Stimulated activated CD8-positive, alpha-beta memory T cell treated with anti-CD3 and anti-CD28 coated beads, Interleukin-12 subunit alpha, Interleukin-12 subunit beta, amount 100 ng/mL, for 4 hours (primary cell): ENCODE measurements at places on chromosomes 6 and 20.

DNA sequence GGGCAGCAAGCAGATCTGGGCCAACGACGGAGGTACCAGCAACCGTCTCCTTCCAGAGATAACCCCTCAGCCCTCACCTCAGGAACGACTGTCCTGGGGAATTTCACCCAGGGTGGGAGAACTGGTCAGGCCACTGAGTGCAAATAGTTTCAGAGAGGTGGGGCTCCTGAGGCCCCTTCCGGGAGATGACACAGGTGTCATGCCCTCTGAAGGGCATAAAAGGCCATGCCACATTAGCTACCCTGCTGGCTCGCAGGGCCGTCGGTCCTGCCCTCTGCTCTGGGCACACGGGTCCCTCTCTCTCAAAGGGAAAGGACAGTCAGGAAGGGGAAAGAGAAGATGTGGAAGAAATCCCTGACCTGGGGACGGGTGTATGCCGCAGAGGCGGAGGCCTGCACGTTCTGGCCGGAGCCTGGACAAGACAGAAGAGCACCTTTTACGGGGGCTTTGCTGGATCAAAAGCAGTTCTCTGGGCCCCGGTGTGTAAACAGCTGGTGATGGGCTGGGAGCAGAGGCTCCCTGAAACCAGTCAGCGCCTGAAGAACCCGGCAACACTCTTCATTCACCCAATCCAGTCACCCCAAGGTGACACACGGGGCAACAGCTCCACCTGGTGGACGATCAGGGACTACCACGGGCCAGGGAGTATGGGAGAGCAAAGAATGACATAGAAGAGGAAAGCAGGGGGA, 6.4 kb upstream of the TAF8 start:
- DNase-seq, result peak; percentile 69

DNA sequence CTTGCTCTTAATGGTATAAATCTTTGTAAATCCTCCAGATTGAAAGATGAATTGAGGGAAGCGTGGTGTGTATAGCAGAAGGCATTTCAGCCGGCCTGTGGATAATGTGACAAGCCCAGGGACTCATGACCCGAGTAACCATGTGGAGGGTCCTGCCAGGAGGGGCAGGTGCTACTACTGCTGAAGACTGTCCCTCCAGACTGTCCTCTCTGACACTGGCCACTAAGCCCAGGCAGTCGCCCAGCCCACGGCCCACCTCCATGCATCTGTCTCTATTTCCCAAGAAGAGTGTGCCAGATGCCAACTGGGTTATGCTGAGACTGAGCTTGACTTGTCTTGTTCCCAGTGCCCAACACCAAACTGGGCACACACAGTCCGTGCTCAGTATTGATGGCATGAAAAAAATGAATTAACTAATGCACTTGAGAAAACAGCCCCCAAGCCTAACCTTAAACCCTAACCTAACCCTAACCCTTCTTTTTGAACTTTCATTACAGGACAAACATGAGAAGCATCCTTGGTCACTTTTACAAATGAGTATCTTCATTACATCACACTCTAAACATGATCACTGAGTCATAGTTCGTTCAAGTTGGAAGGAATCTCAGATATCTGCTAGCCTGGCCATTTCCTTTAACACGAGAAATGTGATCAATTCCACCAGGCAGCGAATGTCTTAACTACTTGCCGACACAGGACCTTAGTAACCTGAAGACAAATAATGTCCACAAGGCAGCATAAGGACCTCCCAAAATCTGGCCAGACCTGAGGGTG, 182.2 kb upstream of the RREB1 start:
- DNase-seq, result no peak

- no peak for DNase-seq
Measured at GRCh38 chr6:156841508-156841907, 64.3 kb downstream of the ARID1B start.

DNA sequence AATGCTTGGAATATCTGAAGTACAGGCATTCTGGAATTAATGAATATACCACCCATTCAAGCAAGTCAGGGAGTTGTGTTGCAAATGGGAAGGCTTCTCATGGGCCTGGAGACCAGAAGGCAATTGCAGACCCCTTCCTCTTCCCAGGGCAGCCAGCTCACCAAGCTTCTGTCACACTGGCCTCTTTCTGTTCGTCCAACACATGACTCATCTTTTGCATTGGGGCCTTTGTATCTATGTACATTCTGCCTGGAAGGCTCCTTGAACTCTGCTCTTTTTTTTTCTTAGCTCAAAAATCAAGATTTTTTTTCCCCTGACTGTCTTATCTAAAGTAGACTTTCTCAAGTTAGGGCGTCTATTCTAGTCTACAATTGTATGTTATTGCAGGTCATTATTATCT, 132.9 kb upstream of the MYLIP start:
- no peak for DNase-seq

DNA sequence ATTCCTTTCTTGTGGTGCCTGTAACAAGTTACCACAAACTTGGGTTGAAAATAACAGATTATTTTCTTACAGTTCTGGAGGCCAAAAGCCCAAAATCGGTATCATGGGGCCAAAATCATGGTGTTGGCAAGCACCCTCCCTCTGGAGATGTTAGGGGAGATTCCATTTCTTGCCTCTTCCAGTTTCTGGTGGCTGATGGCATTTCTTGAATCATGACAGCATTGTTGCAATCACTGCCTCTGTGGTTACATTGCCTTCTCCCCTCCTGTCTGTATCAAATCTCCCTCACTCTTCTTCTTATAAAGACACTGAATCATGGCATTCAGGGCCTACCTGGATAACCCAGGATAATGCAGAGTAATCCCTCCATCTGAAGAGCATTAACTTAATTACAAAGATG, 17.9 kb upstream of the TENT5A start:
- DNase-seq, result no peak
